ENCODE measurements at places on chromosomes 5 and 9. TPM values are rescaled to one million over a fixed set of nuclear protein-coding genes. Genes with fewer than 3 reads are reported as not detected.

GRCh38 chr5:68426586-68426985 is 211.0 kb downstream of the PIK3R1 start:
- H3K4me1 ChIP-seq = no peaks in the 10 kb centered on the region
- H3K36me3 ChIP-seq = no peaks in the 10 kb centered on the region
- no peak for DNase-seq
- no peak overlapping the region for H3K4me3 ChIP-seq
- no peaks in the 10 kb centered on the region for H3K27me3 ChIP-seq
- H3K27ac ChIP-seq = no peak overlapping the region

GRCh38 chr5:11476866-11477265 is 427.4 kb downstream of the CTNND2 start:
- no peak overlapping the region for H3K4me3 ChIP-seq
- no peak for DNase-seq
- H3K36me3 ChIP-seq = no peaks in the 10 kb centered on the region
- no peak overlapping the region for H3K27ac ChIP-seq
- no peaks in the 10 kb centered on the region for H3K4me1 ChIP-seq
- H3K27me3 ChIP-seq = no peaks in the 10 kb centered on the region

DNA sequence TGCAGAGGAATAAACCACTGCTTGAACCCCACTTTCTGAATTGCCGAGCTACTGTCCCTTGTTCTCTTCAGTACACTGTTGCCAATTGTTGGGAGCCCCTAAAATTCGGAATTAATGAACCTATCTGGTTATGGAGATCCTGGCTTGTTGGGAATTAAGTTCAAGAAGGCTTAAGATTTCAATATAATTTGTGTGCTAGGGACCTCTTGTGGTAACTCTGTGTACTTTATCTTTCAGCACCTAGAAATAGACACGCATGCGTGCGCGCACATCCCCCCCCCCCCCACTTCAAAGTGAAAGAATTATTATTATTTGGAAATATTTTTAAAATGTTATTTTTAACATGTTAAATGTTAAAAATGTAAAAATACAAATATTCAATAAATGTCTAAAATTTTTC is 53.3 kb upstream of the FAM169A start:
- H3K36me3 ChIP-seq = no peaks in the 10 kb centered on the region
- peak; percentile 69 for DNase-seq
- no peaks in the 10 kb centered on the region for H3K27me3 ChIP-seq
- H3K27ac ChIP-seq = no peak overlapping the region

- no peaks in the 10 kb centered on the region for H3K27me3 ChIP-seq
- H3K36me3 ChIP-seq = no peaks in the 10 kb centered on the region
- no peak for DNase-seq
- H3K27ac ChIP-seq = no peak overlapping the region
- H3K4me3 ChIP-seq = no peak overlapping the region
- peaks cover 9% of the 10 kb centered on the region for H3K4me1 ChIP-seq
Measured at GRCh38 chr9:4303006-4303405, 3.1 kb upstream of the GLIS3 start.

DNA sequence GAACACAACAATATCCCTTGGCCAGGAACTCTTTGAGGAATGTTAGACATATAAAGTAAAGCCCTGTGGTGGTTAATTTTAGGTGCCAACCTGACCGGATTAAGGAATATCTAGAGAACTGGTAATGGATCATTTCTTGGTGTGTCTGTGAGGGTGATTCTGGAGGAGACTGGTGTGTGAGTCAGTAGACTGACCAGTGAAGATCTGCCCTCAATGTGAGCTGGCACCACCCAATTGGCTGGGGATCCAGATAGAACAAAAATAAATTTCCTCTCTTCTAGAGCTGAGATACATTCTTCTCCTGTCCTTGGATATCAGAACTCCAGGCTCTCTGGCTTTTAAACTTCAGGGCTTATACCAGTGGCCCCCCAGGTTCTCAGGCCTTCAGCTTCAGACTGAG is 56.2 kb upstream of the TNPO1 start:
- DNase-seq = no peak
- no peaks in the 10 kb centered on the region for H3K27me3 ChIP-seq
- H3K4me3 ChIP-seq = no peak overlapping the region

DNA sequence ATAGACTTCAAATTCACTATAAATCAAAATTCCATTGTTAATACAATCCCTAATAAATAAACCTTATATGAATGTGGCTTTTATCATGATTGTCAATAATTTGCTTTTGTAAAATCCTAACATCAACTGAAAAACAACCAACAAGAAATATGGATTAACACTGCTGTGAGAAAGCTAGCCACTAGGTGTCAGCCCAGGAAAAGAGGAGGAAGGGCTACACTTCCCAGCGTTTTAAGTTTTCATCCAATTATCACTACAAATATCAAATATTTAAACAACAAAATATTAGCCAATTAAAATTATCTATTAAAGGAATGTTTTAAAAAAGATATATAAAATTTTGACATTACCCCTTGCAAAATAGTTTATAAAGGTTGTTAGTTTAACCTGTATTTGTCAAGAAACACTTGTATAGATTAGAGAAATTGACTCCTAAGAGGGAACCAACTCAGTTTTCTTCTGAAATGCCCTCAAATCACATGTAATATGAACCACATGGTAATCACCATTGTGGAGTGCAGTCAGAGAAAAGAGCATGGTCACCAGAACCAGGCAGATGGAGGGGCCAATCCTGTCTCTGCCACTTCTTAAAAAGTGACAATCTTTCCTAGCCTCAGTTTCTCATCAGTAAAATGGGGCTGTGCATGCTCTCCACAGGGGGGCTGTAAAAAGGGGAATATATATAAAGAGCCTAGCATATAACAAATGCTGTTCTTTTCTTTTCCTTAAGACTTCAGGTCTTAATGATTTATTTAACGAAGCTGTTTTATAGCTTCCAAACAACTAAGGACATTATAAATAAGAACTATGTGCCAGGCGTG is 188.2 kb downstream of the CRB2 start:
- H3K27me3 ChIP-seq = no peaks in the 10 kb centered on the region
- H3K4me3 ChIP-seq = no peak overlapping the region
- no peaks in the 10 kb centered on the region for H3K36me3 ChIP-seq
- H3K4me1 ChIP-seq = no peaks in the 10 kb centered on the region

DNA sequence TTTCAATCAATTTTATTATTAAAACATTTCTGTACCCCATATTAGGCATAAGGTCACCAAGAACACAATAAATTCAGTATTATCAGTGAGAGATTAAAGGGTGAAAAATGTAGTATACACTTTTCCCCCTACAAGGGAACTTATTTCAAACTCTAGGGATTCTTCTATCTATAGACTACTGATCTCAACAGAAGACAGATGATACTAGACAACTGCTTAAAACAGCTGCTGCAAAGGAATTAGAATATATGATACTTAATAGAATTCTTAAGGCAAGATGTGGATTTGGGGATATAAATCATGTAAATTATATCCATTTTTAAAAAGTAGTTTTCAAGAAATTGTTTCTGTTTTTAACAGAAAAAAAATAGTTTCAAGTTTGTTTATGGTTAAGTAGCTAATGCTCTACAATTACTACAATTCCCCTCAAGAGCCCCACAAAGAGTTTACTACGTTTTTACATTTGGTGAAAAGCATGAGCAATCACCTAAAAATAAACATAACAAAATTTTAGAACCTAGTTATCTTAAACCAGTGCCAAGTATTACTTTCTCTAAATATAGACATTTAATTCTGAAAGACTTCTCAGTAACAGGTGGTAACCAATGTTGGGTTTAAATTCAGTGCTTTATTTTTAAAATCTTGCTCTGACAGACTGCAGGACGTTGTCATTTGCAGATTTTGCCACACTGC is 6.0 kb downstream of the KIF24 start:
- DNase-seq = no peak
- peaks cover 4% of the 10 kb centered on the region for H3K4me1 ChIP-seq
- H3K27ac ChIP-seq = no peak overlapping the region
- no peaks in the 10 kb centered on the region for H3K27me3 ChIP-seq
- no peaks in the 10 kb centered on the region for H3K36me3 ChIP-seq

DNA sequence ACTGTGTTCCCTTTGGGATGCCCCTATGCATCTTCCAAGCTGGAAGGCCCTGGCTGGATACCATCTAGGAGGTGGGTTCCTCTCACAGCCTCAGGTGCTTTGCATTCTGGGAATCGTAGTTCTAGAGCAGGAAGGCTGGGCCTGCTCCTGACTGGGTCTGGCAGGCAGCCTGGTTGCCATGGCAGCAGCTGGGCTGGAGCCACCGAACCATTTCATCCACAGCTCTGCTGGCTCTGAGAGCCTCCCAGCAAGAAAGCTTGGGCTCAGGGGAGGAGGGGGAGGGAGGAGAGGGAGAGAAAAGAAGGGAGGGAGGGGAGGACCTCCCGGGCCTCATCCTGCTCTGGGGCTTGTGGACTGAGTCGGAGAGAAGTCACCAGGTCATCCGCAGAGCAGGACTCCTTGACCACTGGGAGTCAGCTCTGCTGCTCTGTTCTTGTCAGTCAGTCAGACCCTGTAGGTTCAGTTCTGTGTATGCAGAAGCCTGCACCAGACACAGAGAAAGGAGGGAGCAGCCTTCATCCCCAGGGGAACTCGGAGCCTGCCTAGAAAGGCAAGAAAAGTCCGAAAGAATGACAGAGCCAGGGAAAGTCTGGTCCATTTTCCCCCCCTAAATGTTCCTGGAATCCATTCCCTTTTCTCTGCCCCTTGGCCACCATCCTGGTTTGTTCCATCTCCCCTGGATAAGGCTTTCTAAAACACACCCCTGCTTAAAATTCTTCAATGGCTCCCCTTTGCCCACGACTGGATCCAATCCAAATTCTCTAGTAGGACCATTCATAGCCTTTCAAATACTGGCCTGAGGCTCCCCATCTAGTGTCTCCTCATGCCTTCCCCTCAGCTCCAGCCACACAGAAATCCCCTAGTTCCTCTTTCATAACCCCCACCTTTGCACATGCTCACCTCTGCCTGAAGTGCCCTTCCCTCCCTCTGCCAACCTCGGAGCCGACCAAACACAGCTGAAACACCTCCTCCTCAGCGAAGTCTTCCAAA is 65.4 kb upstream of the ARAP3 start:
- no peak overlapping the region for H3K4me3 ChIP-seq
- H3K27ac ChIP-seq = peak overlapping the region; percentile 89
- no peaks in the 10 kb centered on the region for H3K36me3 ChIP-seq
- no peaks in the 10 kb centered on the region for H3K27me3 ChIP-seq

- H3K36me3 ChIP-seq = no peaks in the 10 kb centered on the region
- H3K27me3 ChIP-seq = no peaks in the 10 kb centered on the region
- no peak overlapping the region for H3K27ac ChIP-seq
- H3K4me3 ChIP-seq = no peak overlapping the region
- peak; percentile 44 for DNase-seq
- no peaks in the 10 kb centered on the region for H3K4me1 ChIP-seq
Measured at GRCh38 chr5:16135003-16135402, 44.6 kb downstream of the MARCHF11 start.

DNA sequence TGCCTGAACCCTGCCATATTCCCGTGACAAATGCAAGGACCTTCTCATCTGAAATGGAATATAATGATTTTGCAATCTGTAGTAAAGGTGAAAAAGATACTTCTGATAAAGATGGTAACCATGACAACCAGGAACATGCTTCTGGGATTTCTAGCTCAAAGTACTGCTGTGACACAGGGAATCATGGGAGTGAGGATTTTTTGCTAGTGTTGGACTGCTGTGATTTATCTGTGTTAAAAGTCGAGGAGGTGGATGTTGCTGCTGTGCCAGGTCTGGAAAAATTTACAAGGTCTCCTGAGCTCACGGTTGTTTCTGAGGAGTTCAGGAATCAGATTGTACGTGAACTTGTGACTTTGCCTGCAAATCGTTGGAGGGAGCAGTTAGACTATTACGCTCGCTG is 33.5 kb downstream of the AOPEP start:
- H3K4me1 ChIP-seq = peaks cover 19% of the 10 kb centered on the region
- H3K27ac ChIP-seq = peak overlapping the region; percentile 25
- peaks cover 14% of the 10 kb centered on the region for H3K36me3 ChIP-seq
- H3K4me3 ChIP-seq = no peak overlapping the region
- no peaks in the 10 kb centered on the region for H3K27me3 ChIP-seq
- no peak for DNase-seq

GRCh38 chr5:136062366-136063274 is 33.8 kb downstream of the TGFBI start:
- peaks cover 12% of the 10 kb centered on the region for H3K4me1 ChIP-seq
- no peak overlapping the region for H3K4me3 ChIP-seq
- no peak for DNase-seq
- no peaks in the 10 kb centered on the region for H3K27me3 ChIP-seq
- peaks cover 54% of the 10 kb centered on the region for H3K36me3 ChIP-seq

GRCh38 chr9:34010979-34011378 is 37.7 kb downstream of the UBAP2 start:
- H3K36me3 ChIP-seq = peaks cover 49% of the 10 kb centered on the region
- peak; percentile 33 for DNase-seq
- H3K4me1 ChIP-seq = no peaks in the 10 kb centered on the region
- no peak overlapping the region for H3K27ac ChIP-seq
- no peaks in the 10 kb centered on the region for H3K27me3 ChIP-seq
- no peak overlapping the region for H3K4me3 ChIP-seq

DNA sequence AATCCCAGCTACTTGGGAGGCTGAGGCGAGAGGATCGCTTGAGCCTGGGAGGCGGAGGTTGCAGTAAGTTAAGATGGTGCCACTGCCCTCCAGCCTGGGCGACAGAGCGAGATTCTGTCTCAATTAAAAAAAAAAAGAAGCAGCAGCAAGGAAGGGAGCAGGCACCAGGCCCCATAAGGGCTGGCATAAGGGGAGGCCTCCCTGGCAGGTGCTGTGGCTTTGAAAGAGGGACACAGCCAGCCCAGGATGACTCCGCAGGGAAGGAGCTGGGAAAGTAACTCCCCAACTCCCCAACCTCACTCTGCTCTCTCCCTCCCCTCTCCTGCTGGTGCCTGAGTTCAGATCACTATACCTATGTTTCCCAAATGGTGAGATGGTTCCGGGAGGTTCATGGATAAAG is 70.1 kb downstream of the NDFIP1 start:
- no peaks in the 10 kb centered on the region for H3K27me3 ChIP-seq
- H3K36me3 ChIP-seq = no peaks in the 10 kb centered on the region
- no peak overlapping the region for H3K4me3 ChIP-seq

DNA sequence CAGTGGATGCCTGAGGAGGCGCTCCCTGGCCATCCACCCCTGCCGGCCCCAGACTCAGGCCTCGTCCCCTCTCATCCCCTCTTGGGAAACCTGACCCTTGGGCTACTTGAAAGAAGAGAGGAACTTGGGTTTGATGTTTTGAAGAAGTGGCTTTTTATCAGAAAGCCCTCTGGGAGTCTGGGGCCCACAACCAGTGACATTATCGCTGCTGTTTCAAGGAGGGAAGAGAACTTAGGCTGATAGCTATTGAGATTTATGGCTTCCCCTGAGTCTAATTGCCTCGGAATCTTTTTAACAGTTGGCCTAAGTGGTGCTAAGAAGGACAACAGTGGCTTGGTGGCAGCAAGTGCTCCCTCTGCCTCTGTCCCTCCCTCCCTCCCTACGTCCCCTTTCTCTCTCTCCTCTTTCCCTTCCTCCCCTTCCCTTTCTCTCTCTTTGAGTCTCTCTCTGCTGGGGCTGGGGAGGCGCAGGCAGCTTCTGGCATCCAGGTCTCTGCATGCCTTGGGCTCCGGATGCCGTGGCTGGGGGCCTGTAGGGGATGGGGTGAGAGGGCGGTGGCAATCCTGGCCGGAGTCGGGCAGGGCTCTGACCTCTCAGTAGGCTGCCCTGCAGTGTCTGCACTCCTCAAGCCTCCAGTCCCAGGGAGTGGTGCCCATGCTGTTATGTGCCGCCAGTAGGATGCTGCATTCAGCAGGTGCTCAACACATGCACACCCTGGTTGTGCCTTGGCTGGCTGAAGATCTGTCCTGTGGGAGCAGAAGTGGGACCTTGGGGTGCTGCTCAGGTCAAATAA is 49.6 kb upstream of the RXRA start:
- no peaks in the 10 kb centered on the region for H3K4me1 ChIP-seq
- no peak for DNase-seq
- H3K4me3 ChIP-seq = no peak overlapping the region
- no peak overlapping the region for H3K27ac ChIP-seq
- no peaks in the 10 kb centered on the region for H3K36me3 ChIP-seq
- H3K27me3 ChIP-seq = no peaks in the 10 kb centered on the region

C9orf153 gene
- polyA plus RNA-seq = 0.03 TPM

CXCL14 gene
- polyA plus RNA-seq = 0.05 TPM

SIMC1 gene
- 9.6 TPM for polyA plus RNA-seq

PPP3R2 gene
- not detected for polyA plus RNA-seq
